ENCODE measurements at places on chromosomes 16 and 17.

DNA sequence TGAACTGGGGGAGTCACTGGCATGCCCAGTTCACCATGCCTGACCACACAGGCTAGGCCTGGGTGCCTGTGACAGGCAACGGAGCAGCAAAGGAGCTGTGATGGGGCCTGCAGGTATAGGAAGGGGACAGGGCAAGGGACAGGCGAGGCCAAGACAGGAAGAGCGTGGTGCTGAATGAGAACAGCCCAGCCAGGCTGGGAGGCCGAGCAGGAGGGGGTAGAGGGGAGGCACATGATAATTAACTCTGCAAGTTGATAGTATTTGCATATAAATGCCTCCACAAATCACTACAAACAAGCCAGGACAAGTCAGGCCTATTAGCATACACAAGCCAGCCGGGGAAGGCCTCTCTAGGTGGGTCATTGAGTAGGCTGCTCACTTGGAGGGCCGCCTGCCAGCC is 7.8 kb downstream of the ZFHX3 start:
- DNase-seq: no peak

- DNase-seq: no peak
These were observed 195.2 kb downstream of the IRX5 start for GRCh38 chr16:55125818-55126385.

- no peak for DNase-seq
These were observed 54.9 kb downstream of the ABCC1 start for GRCh38 chr16:16004314-16004749.

DNA sequence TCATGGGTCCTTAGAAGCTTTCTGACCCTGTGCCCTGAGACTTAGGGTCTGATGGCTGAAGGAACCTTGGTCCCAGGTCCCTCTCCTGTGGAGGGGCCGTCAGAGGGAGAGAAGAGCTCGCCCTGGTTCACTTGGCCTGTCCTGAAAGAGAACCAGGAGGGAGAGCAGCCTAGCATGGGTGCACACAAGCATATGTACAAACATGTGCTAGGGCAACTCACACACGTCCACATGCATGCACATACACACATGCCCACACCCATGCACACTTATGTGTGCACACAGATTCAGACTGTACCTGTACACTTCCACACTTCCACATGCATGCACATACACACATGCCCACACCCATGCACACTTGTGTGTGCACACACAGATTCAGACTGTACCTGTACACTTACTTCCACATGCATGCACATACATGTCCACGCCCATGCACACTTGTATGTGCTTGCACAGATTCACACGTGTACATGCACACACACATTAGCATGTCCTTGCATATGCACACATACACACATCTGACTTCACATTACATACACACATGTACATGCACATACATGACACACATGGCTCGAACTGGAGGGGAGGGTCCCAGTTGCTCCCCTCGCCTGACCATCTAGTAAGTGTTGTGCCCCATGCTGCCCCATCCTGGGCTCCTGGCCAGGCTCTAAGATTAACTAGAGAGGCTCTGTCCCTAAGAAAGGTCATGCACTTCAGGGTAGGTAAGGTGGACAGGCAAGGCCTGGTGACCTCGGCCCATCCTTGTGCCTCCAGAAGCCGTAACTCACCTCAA is 122.0 kb downstream of the METRNL start:
- peak; percentile 7 for DNase-seq

- DNase-seq: no peak
These were observed 494.1 kb downstream of the CDH11 start for GRCh38 chr16:64627781-64628180.

- no peak for DNase-seq
These were observed 34.9 kb upstream of the ZNF469 start for GRCh38 chr16:88347656-88348376.

DNA sequence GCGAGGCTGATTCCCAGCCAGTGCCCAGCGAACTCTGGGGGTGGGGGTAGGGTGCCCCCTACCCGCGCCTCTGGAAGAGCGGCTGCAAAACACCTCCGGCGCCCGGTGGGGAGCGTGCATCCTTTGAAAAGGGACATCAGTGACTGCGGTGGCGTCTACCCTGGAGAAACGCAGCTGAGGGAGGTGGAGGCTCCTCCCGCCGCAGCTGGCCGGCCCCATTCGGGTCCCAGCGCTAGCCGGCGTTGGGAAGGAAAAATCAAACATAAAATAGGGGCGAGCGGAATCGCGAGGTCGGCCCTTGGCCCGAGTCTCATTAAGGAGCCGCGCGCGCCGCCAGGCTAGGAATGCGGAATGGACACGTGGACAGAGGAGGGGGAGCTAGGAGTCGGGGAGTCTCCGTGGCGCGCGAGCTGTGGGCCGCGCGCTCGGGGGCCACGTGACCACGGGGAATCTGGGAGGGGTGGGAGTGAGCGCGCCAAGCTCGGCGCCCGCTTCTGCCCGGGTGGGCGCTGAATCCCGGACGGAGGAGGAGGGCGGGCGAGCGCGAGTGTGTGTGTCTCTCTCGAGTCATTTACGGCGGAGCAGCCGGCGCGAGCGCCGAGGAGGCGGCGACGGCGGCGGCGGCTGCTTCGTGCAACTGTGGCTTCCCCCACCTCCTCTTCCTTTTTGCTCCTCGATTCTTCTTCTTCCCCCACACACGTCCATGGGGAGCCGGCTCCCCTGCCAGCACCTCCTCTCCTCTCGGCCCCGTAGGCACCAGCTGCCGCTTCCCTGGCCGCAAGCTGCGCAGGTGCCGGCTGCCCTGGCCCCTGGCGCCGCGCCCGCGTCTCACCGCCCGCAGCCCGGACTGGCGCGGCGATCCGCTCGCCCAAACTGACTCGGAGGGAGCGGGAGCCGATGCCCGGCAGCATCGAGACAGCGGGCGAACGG is at the start of gene TMEM132E:
TMEM132E (plus strand) TSS at position 566 of the 930 bp plus-strand sequence. CDS start 1,495 bp downstream, outside the sequence.
- peak; percentile 35 for DNase-seq

GRCh38 chr17:56665864-56666263 is 72.4 kb downstream of the NOG start:
- DNase-seq: no peak

DNA sequence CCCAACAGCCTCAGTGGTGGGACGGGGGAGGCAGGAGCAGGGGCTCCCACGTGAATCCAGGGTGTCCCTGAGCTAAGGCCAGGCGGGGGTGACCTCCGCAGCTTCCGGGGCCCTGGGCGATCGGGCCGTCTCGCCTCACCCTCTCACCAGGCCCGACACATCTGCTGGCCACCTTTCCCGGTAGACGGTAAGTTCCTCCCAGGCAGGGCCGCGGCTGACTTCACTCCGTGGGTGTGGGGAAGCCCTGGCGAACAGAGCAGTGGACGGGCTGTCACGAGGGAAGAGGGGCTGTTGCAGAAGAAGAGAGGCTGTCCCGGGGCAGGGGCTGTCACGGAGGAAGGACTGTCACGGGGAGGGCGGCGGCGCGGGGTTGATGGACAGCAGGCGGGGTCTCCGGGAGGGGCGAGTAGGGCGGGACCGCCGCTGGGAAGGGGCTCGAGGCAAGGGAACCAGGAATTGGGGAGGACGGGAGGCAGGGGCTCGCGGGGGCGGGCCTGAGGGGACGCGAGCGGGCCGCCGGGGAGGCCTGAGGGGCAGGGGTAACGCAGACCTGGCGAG is 498 bp downstream of the PKMYT1 start:
- DNase-seq: peak; percentile 45

- no peak for DNase-seq
These were observed 136.8 kb upstream of the XYLT1 start for GRCh38 chr16:17607609-17608008.

DNA sequence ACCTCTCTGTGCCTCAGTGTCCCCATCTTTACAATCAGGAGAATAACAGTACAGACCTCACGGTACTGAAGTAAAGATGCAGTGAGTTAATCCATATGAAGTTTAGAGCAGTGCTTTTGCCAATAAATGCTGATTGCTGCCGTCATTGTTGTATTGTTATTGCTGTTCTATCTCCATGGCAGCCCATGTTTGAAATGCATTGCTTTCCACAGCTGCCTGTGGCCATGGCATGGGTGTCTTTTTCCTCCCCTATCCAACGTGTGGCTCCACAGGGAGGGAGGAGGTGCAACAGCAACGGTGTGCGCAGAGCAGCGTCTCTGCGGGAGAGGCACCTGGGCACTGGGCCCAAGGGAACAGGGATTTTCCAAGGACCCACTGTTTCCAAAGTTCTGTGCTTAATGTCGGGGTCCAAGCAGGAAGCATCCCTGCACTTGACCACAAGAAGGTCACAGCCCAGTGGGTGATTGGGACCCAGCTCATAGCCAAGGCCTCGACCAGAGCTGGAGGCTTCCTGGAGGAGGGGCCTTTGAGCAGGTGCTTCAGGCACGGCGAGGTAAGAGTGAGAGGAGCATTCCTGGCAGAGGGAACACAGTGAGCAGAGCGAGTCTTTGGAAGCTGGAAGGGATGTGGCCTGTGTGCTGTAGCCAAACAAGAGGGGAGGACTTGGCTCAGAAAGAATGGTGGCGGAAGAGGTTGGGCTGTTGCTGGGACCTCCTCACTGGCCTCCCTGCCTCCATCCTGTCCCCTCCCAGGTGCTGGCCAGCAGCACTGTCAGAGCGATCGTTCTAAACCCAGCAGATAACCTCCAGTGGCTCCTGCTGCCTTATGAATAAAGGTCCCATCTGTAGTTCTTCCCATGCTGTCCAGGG is 3.9 kb downstream of the RAI1 start:
- DNase-seq: no peak

GRCh38 chr17:2277429-2278170 is 26.0 kb downstream of the SMG6 start:
- DNase-seq: no peak

DNA sequence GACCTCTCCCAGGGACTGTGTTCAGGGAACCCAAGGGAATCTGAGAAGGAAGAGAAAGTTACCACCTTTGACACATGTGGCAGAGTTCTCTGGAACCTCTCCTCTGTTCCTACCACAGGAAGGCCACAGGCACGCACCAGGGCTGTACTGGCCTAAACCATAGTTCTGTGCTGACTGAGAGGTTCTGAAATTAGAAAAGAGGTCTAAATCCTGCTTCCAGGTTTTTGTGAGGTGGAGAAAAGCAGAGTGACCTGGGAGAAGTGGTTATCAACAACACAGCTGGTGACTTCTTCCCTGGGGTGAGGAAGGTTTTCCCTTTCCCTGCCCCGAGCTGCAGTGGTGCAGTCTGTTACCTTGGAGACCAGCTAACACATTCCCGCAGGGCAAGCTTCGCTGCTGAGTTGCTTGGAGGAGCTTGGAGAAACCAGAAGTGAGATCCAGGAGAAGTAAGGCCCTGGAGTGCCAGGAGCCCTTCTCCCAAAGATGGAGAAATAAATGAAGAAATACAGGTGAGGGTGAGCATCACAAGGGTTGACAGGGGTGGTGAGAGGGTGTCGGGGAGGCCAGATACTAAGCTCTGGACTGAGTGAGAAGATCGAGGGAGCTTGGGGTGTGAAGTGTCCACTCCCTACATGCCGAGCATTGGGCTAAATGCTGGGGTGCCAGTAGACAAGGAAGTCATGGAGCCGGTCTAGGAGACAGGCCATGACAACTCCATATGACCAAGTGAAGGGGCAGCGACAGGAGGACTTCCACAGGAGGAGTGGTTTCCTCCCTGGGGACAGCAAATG is at the start of gene VWA3A:
VWA3A (plus strand) TSS at position 399 of the 791 bp plus-strand sequence; CDS start at position 496, 97 bp downstream.
- DNase-seq: no peak

DNA sequence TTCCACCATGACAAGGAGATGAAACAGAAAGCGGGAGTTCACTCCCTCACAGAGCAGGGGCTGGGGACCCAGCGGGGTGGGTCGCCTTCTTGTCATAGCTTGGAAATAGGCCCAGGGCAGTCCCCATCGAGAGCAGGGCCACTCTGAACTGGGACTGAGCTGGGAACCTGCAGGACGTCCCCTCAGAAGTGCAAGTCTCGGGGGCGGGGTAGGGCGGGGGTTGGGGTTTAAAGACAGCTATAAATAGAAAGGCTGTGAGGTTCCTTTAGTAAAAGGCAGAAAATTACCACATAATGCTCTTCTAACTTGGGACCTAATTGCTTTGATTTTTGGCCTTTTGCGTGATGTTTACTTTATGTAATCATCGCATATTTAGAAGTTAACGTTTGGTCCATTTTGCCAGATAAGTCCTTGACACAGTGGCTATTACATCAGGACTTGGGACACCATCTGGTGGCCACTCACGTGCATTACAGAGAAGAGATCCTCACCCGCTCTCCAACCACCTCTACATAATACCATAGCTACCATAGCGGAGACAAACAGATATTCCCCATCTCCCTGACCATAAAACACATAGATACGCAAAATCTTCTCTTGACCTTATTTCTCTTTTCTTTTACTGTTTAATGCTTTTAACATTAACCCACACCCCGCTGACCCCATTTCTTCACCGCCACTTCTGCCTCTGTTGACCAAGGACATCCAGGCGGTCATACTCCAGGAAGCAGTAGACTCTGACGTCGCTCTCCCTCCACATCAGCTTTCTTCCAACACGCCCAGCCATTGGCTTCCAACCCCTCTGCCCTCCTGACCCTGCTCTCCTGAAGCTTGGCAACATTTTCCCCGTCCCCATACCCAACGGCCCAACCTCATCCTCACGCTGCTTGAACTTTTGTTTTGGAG is 27.5 kb upstream of the PIK3R6 start:
- peak; percentile 72 for DNase-seq

- DNase-seq: no peak
These were observed 304.0 kb downstream of the TMEM114 start for GRCh38 chr16:8286348-8286747.

DNA sequence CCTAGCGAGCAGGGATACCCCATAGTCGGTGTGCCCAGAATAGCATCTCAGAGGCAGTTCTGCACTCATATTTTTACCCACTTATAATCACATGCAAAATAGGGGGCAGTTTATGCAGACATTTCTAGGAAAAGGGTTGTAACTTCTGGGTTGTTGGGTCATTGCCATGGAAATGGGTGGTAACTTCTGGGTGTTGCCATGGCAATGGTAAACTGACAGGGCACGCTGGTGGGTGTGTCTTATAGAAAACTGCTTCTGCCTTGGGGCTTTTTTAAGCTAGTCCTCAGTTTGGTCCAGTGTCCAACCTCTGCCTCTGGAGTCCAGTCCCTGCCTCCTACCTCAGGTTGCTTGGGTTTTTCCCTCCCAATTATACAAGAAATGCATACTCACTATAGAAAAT is 7.4 kb upstream of the SPAG9 start:
- no peak for DNase-seq

DNA sequence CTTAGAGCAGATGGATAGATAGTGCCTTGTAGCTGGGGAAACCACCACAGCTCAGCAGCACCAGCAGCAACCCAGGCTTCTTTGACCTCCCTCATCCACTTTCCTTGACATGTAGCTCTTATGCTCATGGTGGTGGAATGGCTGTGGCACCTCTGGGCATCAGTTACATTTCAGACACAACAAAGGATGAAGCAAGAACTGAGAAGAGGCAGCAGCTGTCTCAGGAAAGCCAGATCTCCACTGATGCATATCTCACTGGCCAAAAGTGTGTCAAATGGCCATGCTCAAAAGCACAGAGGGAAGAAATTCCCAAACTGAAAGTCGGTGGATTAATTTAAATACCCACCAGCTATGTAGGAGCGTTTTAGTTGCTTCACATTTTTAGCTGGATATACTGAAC is 671.4 kb upstream of the SALL1 start:
- no peak for DNase-seq
